ENCODE measurements at places on chromosomes 13 and 19.

GRCh38 chr13:74015137-74015536 lies 119.1 kb downstream of the KLF12 start:
- no peak for DNase-seq

DNA sequence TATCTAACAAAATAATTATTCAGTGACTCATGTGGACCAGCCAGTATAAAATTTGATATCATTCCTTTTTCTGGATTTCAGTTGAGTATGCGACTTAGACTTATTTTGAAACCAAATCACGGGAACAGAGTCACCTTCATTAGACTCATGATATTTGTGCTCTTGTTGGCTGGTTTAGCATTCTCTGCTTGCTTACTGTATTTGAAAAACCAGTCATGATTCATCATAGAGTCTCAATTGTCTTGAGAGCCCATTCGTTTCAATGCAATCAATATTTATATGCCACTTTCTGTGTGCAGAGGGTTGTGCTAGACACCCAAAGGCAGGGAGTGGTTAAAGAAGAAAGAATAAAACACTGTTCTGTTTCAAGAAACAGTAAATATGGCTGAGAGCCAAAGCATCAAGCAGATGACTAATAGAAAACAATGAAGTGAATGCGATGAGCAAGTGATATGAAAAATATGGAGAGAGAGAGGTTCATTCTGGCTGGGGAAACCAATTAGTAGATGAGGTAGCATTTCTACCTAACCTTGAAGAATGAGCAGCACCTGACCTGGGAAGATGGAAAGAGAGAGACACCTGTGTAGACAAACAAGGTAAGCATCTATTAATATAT lies 99.6 kb upstream of the MBNL2 start:
- DNase-seq: no peak

DNA sequence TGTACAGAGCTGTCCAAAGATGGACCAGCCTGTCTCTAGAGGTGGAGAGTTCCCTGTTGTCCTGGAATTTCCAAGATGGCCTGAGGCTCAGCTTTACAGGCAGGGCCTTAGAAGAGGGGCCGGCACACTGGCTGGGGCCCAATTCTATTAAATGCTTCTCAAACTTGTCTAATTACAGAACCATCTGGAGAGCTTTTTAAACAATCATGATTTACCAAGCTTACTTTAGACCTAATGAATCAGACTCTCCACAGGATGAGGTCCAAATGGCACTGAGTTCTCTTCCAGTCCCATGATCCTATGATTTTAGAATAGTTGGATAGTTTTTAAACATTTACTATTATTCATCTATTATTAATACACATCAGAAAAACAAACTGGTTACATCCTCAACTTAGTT lies 123.5 kb downstream of the DNAJC3 start:
- no peak for DNase-seq

DNA sequence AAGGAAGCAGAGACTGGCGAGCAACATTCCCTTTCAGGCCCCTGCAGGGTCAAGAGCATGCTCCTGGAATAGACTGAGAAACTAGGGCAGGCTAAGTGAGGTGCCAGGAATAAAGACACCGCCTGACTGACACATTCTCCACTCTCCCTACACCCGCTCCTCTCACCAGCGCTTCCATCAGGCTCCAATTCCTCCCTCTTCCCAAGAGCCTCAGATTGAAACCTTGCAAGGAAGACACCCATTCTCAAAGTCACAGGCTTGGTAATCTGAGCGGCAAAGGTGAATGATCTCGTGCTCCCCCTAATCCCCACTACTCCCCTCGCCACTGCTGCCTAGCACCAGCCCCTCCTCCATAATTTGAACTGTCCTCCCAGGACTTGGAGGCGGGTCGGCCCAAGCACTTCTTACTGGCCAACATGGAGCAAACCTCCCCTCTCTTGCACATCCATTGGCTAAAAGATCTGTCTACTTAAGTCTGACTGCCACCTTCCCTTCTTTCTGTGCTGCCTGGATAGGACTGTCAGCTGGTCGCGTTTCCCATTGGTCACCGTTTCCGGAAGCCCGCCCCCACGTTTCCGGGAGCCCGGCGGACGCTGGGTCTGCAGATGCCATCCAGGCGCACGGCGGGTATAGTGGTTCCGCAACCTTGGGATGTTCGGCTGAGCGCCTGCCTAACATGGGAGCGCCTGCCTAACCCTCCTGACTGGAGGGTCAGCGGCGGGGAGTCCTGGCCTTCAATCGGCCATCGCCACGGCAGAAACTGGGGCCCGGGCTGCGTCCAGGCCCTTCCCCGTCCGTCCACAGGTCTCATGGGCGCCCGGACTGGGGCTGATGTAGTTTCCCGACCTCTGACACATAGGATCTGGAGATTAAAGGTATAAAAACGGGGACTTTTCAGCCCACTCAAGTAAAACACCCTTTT lies 33.6 kb downstream of the ZNF383 start:
- no peak for DNase-seq

DNA sequence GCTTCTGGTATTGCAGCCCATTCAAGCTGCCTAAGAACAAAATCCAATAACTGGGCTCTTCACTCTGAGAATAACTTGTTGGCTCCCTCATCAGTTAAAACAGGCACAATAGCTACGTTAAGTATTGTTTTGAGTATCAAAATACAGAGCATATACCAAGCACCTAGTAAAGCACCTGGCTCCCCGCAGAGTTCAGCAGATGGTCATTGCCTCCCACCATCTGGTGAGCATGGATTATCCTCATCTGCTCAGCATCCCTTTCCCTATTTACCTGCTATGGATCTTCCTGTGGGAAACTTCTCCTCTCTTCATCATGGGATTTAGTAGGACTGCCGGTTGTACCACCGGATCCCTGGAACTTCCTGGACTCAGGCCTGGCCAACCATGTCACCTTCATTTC lies 199.2 kb upstream of the MAB21L1 start:
- no peak for DNase-seq

GRCh38 chr19:38675611-38676010 lies 28.2 kb downstream of the ACTN4 start:
- no peak for DNase-seq

- DNase-seq: no peak
These were observed 198.3 kb downstream of the NBEA start for GRCh38 chr13:35140321-35140720.

DNA sequence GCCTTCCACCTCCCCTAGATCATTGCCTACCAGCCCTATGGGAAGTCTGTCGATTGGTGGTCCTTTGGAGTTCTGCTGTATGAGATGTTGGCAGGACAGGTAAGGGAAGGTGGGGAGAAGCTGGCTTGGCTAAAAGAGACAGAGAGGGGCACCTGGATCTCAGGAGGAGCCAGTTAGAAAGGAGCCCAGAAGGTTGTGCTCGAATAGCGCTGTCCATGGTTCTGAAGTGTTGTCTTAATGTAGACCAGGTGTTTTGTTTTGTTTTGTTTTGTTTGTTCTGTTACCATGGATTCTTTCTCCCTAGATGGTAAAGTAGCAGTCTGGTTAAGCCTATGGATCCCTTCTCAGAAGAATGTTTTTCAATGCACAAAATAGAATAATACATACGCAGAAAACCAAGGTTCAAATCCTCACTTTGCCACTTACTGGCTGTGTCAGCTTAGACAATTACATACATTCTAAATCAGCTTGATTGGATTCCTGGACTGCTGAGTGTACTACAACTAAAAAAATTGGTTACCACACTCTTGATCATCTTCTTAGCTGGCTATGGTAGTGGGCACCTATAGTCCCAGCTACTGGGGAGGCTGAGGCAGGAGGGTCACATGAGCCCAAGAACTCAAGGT lies 5.9 kb upstream of the CACNG7 start:
- DNase-seq: no peak

Data from activated naive CD4-positive, alpha-beta T cell (primary cell).